ENCODE measurements at places on chromosomes 7 and 10.

- peak; percentile 93 for DNase-seq
These were observed 167.3 kb downstream of the EGFR start for GRCh38 chr7:55185941-55186609.

GRCh38 chr10:89377705-89378637, at the start of gene IFIT1B:
TSS of gene IFIT1B (plus strand) at chr10:89378056. CDS start at chr10:89378136, 80 bp downstream.
- no peak for DNase-seq

DNA sequence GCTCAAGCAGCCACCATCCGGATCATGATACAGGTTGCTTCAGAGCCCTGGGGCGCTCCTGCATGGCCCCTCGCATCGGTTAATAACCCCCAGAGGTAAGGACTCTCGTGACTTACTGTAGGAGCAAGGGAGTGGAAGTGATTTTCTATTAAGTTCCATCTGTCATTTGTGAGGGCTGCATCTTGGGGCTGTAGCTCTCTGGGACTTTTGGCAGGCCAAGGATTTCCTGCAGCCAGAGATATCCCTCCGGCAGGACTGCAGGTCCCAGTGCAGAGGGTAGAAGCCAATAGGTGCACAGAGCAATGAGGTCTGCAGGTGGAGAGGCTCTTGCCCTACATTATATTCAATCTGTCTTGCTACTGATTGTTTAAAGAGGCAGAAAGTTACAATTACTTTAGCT, 356.8 kb upstream of the ADARB2 start:
- no peak for DNase-seq

GRCh38 chr7:142263598-142264380, 5.9 kb upstream of the PRSS58 start:
- DNase-seq: no peak

GRCh38 chr7:1978656-1979590, 253.8 kb downstream of the MAD1L1 start:
- no peak for DNase-seq

- no peak for DNase-seq
These were observed 141.9 kb downstream of the TCF7L2 start for GRCh38 chr10:113091920-113092319.
